CD8-positive, alpha-beta memory T cell (primary cell): ENCODE measurements at places on chromosomes 4 and X.

- no peak for DNase-seq
These were observed 4.3 kb downstream of the OCIAD2 start for GRCh38 chr4:48902266-48902665.

DNA sequence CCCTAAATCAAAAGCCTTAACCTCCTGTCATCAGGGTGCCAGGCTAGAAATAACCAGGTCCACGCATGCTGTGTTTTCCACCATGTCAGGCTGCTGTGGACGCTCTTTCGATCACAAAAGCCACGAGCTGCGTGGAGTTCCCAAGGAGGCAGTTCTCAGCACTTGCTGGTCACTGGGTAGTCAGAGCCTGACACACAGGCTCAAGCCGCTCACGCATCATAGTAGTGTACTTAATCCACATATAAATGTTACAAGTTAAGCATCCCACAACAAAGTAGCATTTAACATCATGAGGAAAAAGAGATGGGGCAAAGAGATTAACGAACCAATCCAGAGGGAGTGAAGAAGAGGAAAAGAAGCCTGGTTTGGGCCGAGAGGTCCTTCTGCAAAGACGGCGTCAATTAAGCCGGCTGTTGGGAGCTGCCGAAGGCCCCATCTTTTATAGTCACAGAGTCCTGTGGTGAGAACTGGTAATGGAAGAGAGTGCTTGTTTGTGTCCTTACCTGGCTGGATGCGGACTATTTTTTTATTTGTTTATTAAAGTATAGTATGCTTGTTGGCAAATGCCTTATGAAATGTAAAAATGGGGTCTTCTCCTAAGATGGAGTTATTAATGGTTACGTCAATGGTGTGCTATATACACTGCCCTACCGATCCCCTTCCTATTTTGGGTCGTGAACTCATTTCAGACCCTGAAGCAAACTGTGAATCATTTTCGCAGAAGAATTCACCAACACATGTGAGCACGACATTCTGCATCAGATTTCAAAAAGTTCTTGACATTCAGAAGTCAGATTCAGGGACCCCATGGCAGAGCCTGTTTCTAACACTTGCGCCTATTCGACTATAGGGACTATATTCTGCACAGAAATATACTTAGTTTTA is 675 bp downstream of the PRIMPOL start:
- no peak for DNase-seq

- no peak for DNase-seq
These were observed 250.5 kb downstream of the TECRL start for GRCh38 chr4:64158648-64159326.

- no peak for DNase-seq
These were observed 15.7 kb downstream of the P2RY10 start for GRCh38 chrX:78960888-78961287.

GRCh38 chr4:36917413-36917812 is 327.1 kb upstream of the NWD2 start:
- DNase-seq: no peak

DNA sequence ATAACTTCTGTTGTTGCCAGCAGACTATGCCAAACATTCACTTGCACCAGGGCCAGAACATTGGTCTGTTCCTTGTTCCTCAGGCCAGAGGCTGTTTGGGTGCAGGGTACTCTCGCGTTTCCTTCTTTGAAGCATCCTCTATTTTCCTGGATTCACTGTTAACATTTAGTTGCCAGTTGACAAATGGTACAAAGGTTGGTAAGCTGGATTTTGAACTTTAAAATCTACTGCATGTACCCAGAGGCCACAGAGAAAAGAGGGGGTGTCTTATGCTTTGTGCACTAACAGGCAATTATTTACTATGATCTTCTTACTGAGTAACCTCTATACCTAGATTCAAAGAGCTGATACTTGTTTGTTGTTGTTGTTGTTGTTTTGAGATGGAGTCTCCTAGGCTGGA is 12.8 kb upstream of the SAT1 start:
- no peak for DNase-seq

DNA sequence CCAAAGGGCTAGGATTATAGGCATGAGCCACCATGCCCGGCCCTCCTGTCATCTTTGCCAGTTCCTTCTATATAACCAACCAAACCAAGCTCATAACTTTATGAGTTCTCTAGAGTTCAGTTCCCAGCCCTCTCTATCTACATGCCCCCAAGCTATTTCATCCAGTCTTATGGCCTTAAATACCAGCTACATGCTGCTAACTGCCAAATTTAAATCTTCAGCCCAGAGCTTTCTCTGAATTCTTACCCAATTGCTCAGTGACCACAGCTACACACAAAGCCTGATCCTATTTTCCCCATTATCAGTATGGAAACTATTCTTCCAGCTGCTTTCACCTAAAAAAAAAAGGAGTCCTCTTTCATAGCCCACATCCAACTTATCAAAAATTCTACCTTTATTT is 23.1 kb downstream of the TMEM184C start:
- no peak for DNase-seq

GRCh38 chr4:156377036-156377710 is 423.5 kb upstream of the CTSO start:
- no peak for DNase-seq

- DNase-seq: no peak
These were observed 2.9 kb downstream of the ADRA2C start for GRCh38 chr4:3768842-3769641.

DNA sequence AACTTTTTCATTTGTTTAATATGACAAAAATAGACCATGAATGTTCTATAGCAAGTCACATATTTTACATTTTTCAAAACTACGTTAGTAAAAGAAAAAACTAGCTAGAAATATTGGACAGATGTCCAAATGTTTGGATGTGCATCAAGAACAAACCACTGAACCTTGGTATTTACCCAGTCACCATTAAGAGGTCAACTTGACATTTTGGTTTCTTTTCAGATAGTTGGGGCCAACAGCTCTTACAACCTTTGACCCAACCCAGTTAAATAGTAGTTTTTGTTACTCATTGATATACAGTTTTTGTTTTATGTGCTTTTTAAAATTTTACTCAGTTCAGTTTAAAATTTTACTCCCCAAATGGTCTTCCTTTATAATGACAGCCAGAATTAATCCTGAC is 238.7 kb upstream of the TET2 start:
- no peak for DNase-seq

- DNase-seq: peak; percentile 89
These were observed 482 bp upstream of the CDS1 start for GRCh38 chr4:84582302-84582987.

GRCh38 chrX:17039826-17040225 is 93.4 kb downstream of the REPS2 start:
- no peak for DNase-seq

GRCh38 chrX:41526925-41527324 is 79.8 kb downstream of the NYX start:
- no peak for DNase-seq

- DNase-seq: no peak
These were observed 404.6 kb upstream of the FAT1 start for GRCh38 chr4:187128222-187128621.

DNA sequence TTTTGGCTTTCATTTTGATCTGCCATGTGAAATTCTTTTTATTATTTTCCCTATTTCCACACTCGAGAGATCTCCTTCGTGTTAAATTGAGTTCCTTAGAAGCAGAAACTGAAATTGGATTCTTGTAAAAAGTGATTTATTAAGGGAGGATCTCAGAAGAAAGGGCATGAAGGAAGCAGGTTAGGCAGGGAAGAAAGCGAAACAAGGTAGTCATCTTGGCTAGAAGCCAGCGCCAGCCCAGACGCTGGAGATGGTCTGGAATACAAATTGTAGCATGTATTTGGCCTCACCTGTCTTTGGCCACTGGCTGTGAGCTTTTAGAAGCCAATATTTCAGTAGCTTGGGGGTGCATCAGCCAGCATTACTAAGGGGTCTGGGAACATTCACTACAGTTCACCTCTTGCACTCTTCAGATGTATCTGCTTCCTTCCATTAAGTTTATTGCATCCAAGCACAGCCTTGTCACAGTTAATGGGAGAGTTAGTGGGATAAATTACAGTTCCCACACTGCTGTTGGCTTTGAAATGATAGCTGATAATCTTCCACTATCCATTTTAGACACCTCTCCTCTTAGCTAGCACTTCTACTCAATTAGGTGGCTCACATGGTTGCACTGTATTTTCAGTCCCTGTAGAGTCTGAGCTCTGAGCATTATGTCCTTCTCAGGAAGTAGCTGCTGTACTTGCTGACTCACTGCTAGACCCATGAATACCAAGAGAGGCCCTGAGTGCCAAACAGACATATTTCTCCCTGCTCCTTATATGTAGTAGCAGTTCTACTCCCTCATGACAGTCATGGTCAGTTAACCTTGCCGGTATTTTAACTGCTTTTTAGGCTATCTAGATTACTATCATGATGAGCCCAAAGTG is 14.6 kb downstream of the GRXCR1 start:
- DNase-seq: no peak

GRCh38 chr4:150068300-150068960 is 9.8 kb upstream of the DCLK2 start:
- DNase-seq: no peak

GRCh38 chr4:77578145-77578544 is 27.5 kb upstream of the CXCL13 start:
- DNase-seq: no peak

DNA sequence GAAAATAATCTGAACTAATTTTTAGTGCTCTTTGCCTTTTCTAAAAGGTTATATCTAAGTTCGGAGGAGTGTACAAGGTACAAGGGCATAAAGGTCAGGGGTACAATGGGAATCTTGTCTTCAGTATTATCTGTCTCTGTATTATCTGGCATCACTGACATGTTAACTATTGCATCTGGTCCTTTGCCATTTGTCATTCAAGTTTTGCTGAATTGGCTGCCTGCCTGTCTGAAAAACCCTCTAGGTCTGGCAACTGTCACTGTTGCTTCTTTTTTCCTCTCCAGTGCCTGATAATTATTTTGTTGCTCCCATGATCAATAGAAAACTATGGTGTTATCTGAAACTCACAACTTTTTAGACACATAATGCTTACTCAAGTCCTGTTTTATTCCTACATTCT is 112.5 kb upstream of the STK26 start:
- DNase-seq: no peak

DNA sequence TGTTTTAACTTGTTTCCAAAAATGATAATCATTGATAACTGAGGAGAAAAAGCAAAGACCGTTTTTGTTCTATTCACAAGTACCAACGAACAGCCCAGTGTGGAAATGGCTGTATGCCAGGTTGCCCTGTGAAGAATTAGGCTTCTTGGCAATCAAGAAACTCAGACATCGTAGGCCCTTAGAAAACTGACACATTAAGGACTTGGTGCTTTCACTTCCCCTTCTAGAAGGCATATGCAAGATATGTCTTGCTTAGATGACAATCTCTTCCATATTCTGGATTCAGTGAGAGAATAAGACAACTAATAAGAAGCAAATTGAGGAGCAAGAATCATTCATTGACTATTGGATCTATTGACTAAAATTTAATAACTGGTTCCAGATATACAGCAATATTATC is 56.6 kb downstream of the ANAPC10 start:
- no peak for DNase-seq

DNA sequence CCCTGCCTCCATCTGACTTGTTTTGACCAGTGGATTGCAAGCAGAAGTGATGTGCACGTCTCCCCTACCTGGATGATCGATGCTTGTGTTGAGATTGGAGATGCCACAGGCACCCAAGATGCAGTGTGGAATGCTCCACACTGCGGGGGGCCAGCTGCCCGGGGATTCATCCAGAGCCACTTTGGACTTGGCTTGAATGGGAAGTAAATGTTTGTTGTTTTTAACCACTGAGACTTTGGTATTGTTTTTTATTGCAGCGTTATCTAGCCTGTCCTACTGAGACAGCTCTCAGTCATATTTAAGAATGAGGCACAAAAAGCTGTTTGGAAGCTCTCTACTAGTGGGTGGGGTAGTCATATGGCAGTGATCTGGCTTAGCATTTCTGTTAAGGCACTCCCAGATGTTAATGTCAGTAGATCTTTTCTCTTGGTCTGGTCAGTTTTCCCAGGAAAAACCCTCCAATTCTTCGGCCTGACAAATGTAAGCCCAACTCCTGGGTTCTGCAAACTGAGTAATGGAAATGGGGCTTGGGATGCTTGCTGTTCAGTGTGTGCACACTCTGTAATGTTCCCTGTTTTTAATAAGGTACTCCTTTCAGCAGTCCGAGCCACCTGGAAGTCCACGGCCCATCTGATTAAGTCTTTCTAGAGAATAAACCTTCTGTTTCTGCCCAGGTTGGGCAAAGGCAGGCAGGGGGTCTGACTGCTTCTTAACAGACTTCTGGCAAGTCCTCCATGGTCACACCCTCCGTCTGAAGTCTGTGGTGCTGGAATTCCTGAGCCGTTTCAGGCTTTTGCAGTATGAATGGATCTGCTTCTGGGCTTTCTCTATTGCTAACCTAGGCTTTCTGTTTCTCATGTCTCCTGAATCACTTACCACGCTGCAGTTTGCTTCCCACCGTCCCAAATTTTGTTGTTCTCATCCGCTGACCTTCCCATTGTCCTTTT is 74.8 kb downstream of the WWC2 start:
- DNase-seq: no peak

DNA sequence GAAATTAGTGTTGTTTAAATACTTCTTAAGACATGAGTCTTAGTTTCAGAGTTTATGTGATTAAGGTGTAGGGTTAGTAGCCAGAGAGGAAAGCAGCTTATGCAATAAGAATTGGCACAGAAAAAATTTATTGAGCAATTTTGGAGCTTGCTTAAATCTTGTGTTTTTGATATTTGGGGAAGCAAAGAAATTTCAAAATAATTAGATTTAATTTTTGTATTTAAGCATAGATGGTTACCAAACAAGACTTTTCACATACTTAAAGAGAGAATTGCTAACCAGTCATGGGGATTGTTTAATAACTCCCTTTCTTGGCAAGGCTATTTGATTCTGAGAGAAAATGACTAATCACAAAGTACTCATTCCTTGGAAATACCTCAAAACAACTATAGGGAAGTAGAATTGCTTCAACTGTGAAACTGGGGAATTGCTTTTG is 202.0 kb upstream of the GRID2 start:
- DNase-seq: no peak

GRCh38 chrX:75522565-75523431 is at the start of gene ZDHHC15:
TSS of gene ZDHHC15 (minus strand) at chrX:75523037. CDS start at chrX:75523024, 13 bp downstream.
- DNase-seq: peak; percentile 37

- DNase-seq: no peak
These were observed 340.0 kb upstream of the GALNTL6 start for GRCh38 chr4:171473155-171473554.

DNA sequence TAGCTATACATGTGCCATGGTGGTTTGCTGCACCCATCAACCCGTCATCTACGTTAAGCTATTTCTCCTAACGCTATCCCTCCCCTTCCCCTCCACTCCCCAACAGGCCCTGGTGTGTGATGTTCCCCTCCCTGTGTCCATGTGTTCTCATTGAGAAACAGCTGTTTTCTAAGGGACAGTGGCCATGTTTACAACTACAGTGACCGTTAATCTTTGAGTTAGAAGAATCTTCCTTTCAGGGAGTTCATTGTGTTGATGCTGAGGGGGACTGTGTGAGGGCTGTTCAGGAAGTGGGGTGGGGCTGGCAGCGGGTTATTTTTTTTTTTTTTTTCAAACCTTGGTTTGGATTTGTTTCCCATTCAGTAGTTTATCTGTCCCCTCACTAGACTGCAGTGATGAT is 179.9 kb downstream of the NHS start:
- DNase-seq: no peak

GRCh38 chr4:70908993-70909556 is 6.9 kb downstream of the MOB1B start:
- no peak for DNase-seq
